NCI-H2107 (cell line): ENCODE measurements at places on chromosomes 2 and 18.

DNA sequence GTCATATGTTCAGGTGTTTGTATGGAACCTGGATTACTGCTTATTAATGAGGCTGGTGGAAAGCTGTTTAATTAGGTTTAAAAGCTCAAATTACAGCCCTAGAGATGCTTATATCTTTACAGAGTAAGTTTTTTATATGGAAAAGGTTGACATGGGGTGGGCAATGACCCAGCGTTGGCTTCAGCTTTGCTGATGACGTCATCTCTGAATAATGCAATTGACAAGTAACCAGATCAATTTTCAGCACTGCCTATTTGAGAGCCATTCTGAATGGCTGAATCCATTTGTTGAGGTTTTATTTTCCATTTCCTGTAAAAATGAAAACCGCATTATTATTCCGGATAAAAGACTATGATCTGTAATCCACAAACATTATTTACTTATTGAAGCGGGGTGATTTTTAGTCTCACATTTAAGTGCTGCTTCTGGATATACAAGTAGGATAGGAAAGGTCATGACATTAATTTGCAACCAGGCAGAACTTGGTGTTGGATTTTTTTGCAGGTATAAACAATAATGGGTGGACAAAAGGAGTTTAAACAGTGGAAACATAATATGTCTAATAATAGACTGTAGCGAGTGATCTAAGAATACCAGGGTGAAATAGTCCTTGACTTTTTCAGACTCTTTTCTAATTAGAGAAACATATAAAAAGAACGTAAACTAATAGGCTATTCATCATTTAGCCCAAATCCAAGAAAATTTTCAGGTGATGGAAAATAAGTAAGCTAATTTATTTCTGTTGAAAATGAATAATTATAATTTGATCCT, 2.7 kb downstream of the PPP1R1C start:
- no peak for DNase-seq

GRCh38 chr2:105397025-105397722, 1.7 kb downstream of the FHL2 start:
- DNase-seq, result no peak

DNA sequence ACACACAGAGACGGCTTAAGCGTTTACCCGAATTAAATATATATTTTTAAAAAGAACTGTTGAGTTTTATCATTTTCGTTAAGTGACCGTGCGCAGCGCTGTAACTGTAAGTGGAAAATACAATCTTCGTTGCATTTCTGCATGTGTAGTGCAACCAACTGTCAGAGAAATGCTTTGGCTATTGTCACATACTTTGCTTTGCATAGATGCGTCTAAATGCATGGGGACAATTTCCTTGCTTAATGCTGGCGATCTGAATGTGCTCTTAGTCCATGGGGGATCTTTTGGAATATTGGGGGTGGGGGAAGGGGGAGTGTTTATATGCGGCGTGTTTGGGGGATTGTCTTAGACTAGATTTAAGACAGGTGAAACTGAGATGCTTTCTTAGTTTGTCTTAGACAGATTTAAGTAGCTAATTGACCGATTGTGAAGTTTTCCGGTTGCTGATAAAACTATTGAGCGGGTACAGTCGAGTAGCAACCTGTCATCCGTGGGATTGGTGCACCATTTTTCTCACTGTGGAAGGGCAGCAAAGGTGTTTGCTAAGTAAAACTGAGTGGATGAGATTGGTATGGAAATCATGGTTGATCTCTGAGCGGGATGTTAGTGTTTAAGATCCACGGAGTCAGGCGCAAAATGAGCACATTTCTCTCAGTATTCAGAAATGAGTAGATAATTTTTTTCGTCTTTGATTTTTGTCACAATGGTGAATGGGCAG, 476 bp downstream of the VSNL1 start:
- no peak for DNase-seq

GRCh38 chr2:63903003-63903402, 61.3 kb downstream of the UGP2 start:
- DNase-seq, result no peak

DNA sequence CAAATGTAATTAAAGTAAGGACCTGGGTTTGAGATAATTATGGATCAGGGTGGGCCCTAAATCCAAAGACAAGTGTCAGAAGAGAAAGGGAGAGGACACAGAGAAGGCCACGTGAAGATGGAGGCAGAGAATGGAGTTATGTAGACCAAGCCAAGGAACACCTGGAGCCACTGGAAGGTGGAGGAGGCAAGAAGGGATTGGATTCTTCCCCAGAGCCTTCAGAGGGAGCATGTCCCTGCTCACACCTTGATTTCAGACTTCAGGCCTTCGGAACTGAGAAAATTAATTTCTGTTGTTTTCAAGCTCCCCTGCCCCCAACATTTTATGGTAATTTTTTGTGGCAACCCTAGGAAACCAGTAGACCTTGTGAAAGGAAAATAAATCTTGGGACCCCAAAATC, 19.6 kb downstream of the CAPN14 start:
- no peak for DNase-seq

DNA sequence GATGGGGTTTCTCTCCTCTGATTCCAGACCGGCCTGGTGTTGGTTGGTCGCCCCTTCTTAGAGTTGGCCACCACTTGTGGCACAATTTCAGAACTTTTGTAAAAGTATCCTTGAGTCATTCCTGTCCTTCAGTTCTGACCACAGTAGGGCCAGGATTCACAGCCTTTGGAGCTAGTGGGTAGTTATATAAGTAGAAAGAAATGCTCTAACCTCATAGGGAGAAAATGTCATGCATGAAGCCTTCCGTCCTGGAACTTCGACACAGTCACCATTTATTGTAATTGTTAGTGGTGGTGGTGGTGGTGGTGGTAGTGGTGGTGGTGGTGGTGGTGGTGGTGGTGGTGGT, 65.4 kb downstream of the EPAS1 start:
- DNase-seq, result no peak

- no peak for DNase-seq
These were observed 4.5 kb upstream of the DTNB start for GRCh38 chr2:25677877-25678276.

DNA sequence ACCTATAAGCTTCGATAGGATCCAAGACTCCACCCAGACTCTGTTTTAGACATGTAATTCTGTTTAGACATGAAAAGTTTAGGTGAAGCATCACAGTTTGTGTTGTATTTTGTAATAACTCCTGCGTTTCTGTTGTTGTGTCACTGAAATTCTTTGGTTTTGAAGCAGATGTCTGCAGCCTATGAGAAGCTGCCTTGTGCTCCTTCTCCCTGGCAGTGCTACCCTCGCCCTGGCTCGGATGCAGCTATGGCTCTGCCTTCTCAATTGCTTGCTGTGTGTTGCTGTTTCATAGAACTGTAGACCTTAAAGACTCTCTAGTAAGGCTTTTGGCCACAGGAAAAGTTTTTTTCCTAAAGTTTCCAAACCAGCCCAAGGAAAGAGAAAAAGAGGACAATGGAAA, 40.2 kb upstream of the ZNF638 start:
- DNase-seq, result no peak

DNA sequence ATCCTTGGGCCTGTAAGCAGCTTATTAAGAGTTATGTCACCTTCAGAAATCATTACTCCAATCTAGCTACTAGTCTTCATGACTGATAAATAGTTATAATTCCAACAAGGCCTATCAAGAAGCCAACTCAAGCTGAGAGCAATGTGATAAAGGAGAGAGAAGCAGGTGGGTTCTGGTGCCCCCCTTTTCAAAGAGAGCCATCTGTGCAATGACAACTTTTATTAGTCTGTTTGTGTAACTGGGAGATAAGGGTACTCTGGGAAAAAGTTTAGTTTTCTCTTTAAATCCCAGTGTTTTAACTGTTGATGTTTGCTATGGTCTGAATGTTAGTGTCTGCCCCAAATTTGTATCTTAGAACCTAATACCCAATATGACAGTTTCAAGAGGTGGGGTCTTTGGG, 60.6 kb downstream of the CCDC93 start:
- no peak for DNase-seq

- DNase-seq, result no peak
These were observed 108.2 kb upstream of the ERBB4 start for GRCh38 chr2:212646698-212647366.

DNA sequence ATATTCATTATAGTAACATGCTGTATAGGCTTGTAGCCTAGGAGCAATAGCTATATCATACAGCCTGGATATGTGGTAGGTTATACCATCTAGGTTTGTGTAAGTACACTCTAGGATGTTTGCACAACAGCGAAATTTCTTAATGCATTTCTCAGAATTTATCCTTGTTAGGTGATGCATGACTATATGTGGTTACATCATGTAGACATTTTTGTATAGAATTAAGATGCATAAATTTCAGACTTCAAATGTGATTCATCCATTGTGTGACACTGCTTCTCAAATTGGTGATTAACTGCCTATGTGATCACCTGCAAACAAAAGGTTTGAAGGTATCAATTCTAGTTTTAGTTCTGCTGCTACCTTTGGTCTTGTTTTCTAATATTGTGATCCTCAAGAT, 1787.0 kb upstream of the PIK3C3 start:
- DNase-seq, result no peak

DNA sequence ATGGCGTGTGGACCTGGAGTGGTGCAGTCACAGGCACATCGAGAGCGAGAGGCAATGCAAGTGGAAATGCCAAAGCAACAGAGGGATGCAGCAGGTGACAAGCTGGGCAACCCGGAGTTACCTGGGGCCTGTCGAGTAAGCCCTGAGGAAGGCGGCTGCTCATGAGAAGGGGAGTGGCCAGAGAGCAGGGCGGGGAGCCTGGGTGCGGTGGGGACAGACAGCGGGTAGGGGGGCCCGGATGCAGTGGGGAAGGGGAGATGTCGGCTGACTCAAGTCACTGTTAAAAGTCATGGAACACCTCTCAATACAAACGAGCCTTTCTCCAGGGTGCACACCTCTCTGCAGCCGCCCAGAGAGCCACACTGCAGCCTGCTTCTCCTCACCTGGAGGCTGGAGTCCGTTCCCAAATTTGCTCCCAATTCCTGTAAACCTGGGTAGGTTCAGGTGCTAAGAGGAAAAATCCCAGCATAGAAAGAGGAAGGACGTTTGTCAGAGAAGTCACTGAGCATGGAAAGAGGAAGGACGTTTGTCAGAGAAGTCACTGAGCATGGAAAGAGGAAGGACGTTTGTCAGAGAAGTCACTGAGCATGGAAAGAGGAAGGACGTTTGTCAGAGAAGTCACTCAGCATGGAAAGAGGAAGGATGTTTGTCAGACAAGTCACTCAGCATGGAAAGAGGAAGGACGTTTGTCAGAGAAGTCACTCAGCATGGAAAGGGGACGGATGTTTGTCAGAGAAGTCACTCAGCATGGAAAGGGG, 71.7 kb upstream of the TWIST2 start:
- DNase-seq, result no peak

DNA sequence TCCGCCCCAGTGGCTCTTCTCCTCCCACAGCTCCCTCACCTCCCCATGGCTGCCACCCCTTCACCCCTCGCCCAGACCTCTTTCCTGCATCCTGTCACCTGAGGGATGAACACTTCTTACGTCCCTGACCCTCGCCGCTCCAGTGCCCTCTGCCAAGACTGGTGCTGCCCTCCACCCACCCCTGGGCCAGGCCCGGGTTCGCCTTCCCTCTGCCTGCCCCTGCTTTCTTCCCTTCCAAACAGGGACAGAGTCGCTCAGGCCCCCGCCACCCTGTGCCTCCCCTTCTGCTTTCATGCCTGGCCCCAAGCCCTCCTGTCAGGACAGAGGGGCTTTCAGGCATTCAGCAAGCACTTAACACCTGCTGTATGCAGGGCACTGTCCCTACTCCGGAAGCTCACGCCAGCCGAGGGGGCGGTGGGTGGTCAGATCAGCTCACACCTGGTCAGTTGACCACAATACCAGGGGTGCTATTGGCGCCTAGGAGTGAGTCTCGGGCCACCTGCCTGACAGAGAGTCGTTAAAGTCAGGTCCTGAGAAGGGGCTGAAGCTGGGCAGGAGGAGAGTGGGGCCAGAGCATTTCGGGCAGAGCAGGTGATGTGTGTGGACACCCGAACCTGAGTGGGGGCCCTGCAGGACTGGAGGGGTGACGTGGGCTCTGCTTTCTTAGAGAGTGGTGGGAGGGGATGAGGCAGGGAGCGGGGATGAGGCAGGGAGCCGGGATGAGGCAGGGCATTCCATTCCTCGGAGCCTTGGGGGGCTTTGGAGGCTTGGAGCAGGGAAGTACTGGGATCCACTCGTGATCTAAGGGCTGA, 26.0 kb upstream of the HPCAL1 start:
- no peak for DNase-seq

- no peak for DNase-seq
These were observed 3.0 kb downstream of the DAPL1 start for GRCh38 chr2:158797963-158798700.

DNA sequence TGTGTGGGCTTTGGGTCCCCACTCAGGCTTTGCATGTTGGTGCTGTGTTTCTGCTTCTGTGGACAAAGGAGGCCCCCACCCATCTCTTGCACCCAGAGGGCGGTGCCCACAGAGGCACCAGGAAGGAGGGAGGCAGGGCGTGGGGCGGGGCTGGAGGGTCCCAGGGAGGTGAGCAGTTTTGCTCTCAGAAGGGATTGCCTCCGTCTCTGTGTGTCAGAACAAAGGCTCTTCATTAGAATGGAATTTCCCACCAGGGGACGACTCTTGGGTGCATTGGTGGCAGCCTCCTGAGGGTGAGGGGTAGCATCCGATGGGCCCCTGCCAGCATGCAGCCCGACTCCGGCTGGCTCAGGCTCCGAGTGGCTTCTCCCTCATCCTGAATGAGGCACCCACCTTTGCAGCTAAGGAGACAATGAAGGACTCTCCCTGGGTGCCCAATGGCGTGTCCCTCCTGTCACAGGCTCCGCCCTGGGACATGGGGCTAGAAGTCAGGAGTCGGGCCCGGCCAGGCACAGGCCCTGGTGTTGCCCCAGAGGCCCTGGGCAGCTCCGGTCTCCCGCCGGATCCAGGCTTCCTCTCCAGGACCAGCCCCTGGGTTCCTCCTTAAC, 7.0 kb upstream of the ERFE start:
- no peak for DNase-seq

GRCh38 chr2:41600460-41600859, 447.4 kb upstream of the PKDCC start:
- no peak for DNase-seq

DNA sequence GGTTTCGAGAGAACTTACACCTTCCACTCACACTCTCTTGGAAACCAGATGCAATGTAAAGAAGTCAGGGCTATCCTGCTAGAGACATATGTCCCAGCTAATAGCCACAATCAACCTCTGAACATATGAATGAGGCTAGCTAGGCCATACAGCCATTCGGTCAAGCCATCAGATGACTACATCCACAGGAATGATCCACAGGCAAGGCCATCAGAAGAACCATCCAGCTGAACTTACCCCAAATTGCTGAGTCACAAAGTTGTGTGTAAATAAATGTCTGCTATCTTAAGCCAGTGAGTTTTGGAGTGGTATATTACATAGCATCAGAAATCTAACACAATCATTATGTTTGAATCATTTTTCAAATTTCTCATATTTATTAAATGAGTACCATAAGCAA, 5.2 kb upstream of the SPAST start:
- no peak for DNase-seq

DNA sequence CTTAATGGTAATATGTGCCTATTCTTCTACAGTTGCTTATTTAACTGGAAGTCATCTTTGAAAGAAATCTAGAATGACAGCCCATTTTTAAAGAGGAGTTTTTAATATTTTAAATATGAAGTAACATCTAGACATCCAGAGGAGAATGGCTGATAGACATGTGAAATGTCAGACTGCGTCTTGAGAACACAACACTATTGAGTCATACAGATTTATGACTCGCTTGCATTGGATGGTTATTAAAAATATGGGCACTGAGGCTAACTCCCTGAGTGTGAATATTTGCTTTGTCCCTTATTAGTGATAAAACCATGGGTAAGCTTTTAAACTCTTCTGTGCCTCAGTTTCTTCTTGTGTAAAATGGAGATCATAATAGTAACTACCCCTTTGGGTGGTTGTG, 22.9 kb downstream of the TDRD15 start:
- no peak for DNase-seq
